Testis (tissue), 5 donors: ENCODE measurements at places on chromosomes 12 and 14.
A peak's percentile ranks its signal among the peaks of the same experiment; 100 is the strongest.

GRCh38 chr14:23444314-23444713 lies 8.9 kb upstream of the MYH7 start:
- no peak overlapping the region for H3K4me3 ChIP-seq
- H3K36me3 ChIP-seq, result no peaks in the 10 kb centered on the region
- H3K27ac ChIP-seq, result no peak overlapping the region
- no peaks in the 10 kb centered on the region for H3K4me1 ChIP-seq
- no peak for DNase-seq

GRCh38 chr12:49873361-49873934 lies 30.3 kb downstream of the FAIM2 start:
- H3K4me3 ChIP-seq, result no peak overlapping the region
- no peaks in the 10 kb centered on the region for H3K27me3 ChIP-seq
- no peak overlapping the region for H3K27ac ChIP-seq

DNA sequence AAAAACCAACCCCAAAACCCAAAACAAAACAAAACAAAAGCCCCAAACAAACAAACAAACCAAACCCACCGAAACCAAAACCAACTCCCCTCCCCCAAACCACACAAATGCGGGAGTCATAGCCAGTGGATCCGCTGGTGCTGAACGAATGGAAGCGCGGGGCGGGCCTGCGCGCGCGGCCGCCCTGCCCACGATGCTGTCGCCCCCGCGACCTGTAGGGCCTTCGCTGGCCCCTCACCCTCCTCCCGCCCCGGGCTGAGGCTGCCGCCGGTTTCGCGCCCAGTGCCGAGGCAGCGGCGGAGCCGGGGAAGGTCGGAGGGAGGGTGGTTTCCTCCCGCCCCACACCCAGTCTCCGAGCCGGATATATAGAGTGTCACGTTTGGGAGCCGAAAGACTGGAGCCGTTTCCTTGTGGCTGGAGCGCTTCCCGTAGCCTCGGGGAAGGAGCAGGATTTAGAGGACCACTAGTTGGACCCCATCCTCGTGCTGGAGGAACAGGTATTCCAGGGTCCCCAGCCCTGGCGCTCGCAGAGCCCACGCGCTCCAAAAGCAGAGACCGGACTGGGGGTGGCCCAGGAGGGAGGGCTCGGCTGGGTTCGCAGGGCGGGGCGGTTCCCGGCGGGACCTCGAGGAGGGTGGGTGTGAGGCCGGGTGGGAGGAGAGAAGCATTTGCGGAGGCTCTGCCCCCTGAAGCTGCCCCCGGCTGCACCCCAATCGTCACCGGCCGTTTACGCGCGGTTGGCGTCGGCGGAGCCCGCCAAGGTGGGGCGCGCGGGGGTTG lies at the start of gene FAR2:
TSS of gene FAR2 (plus strand) at position 368 of the 780 bp plus-strand sequence. CDS start 121,172 bp downstream, outside the sequence.
- H3K36me3 ChIP-seq, result no peaks in the 10 kb centered on the region
- peak within 1 kb of the TSS; percentile 55 for H3K4me3 ChIP-seq
- H3K4me1 ChIP-seq, result no peaks in the 10 kb centered on the region
- peak within 1 kb of the TSS; percentile 33 for H3K27ac ChIP-seq

GRCh38 chr14:68862954-68863594 lies 70.2 kb upstream of the ZFP36L1 start:
- H3K4me3 ChIP-seq, result no peak overlapping the region
- no peaks in the 10 kb centered on the region for H3K27me3 ChIP-seq
- no peaks in the 10 kb centered on the region for H3K4me1 ChIP-seq

DNA sequence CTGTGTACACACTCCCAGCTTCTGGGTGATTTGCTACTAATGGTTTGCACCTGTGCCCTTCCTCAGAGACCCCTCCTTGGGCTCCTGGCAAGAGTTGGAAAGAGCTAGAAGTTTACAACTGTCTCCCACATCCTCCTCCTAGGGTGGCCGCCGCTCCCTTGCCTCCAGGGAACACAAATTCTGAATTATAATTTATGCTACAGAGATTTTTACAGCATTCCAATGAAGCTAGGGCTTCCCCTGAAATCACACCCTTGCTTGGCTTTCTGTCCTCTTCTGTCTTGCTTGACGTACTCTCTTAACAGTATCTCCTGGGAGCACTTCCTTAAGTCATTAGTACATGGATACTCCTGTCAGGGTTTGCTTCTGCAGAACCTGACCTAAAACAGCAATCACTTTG lies 180.2 kb downstream of the KCNA5 start:
- no peak overlapping the region for H3K4me3 ChIP-seq
- H3K4me1 ChIP-seq, result no peaks in the 10 kb centered on the region
- no peak overlapping the region for H3K27ac ChIP-seq
- H3K36me3 ChIP-seq, result no peaks in the 10 kb centered on the region
- DNase-seq, result no peak

- no peak overlapping the region for H3K27ac ChIP-seq
- no peaks in the 10 kb centered on the region for H3K27me3 ChIP-seq
- DNase-seq, result no peak
- H3K4me1 ChIP-seq, result no peaks in the 10 kb centered on the region
- H3K36me3 ChIP-seq, result no peaks in the 10 kb centered on the region
Observed at GRCh38 chr14:38078393-38078792, 129.3 kb upstream of the SSTR1 start.

DNA sequence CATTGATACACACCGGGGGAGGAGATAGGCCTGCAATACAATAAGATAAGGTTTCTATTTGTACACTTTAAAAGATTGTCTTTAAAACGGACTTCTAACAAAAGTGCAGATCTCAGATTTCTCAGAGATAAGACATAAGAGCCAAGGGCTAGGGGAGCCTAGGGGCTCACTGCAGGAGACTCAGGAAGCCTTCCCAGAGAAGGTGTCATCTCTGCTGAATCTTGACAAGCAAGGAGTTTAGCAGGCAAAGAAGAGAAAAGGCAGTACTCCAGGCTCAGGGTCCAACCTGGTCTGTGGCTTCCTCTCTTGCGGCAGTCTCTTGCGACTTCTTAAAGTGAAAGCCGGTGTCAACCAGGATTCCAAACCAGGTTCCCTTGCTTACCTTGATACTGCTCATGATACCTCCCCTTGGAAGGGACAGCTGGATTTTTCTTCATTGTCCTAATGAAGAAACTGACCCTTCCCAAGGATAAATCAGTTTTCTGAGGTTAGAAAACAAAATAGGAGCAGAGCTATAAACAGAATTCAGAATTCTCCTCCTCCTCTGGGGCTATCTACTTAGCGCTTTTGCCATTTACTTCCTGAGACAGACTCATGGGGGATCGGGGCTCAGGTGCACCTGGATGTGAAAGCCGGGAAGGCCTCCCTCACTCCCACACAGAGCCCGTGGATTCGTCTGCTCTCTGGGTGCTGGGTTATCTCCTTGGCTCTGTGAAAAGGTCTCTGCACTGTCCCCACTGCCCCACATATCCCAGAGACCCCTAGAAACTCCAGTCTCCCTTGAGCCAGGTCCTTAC lies 1.7 kb upstream of the SCNN1A start:
- H3K27me3 ChIP-seq, result no peaks in the 10 kb centered on the region
- peak overlapping the region; percentile 68 for H3K27ac ChIP-seq
- H3K4me1 ChIP-seq, result peaks cover 38% of the 10 kb centered on the region
- DNase-seq, result no peak

DNA sequence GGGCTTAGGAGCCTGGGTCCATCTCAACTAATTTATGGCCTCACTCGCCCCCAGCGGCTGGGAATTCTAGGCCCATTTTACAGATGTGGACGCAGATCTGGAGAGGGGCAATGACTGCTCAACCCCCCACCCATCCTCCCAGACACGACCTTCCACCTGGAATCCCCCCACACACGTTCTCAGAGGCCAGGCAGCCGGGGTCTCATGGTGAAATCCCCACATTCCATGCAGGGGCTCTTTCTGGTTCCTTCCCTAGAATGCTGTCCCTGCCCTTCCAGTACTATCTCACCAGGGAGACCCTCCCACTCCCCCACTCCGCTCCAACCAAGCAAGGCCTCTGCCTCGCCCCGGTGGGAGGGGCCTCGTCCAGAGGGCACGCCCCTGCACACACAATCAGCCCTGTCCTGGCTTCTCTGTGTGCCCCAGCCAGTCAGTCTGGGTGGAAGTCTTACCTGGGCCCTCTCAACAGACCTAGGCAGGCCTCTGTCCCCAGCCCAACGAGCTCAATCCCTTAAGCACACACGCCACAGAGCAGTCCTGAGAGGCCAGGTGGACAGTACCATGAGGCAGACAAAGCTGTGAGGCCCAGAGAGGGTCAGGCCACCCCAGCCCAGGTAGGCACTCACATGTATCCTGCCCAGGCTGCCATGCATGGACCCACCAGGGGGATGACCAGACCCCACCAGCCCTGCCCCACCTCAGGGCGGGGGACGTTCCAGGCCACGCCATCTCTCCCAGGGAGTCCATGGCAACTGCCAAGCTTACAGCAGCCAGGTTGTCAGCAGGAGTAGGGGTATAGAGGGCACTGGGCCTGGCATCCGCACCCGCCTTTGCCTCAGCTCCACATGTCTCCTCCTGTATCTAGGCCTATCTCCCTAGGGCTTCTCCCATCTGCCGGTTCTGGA lies 1.3 kb upstream of the ANKRD9 start:
- no peaks in the 10 kb centered on the region for H3K27me3 ChIP-seq
- peak overlapping the region; percentile 54 for H3K4me3 ChIP-seq
- peak overlapping the region; percentile 53 for H3K27ac ChIP-seq
- peak; percentile 36 for DNase-seq
- no peaks in the 10 kb centered on the region for H3K36me3 ChIP-seq

GRCh38 chr12:132248453-132249167 lies 80.8 kb downstream of the GALNT9 start:
- H3K4me1 ChIP-seq, result no peaks in the 10 kb centered on the region
- no peaks in the 10 kb centered on the region for H3K36me3 ChIP-seq
- no peak overlapping the region for H3K4me3 ChIP-seq

DNA sequence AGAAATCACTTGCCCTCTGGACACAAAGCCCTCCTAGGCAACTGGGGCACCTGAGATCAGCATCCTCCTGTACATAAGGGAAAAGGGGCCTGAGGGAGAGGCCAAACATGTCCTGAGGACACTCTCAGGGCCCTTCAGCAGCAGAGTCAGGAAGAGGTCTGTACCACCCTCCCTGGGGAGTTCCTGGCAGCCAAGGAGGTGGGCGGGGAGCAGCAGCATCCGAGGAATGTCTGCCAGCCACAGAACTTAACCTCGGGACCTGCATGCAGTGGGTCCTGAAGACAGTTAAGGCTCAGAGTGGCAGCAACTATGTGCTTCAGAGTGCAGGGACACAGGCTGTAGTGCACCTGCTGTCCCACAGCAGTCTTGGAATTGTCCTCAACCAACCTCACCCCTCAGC lies 62.1 kb downstream of the SPTB start:
- no peaks in the 10 kb centered on the region for H3K4me1 ChIP-seq
- DNase-seq, result no peak
- H3K4me3 ChIP-seq, result no peak overlapping the region
- H3K27ac ChIP-seq, result no peak overlapping the region

DNA sequence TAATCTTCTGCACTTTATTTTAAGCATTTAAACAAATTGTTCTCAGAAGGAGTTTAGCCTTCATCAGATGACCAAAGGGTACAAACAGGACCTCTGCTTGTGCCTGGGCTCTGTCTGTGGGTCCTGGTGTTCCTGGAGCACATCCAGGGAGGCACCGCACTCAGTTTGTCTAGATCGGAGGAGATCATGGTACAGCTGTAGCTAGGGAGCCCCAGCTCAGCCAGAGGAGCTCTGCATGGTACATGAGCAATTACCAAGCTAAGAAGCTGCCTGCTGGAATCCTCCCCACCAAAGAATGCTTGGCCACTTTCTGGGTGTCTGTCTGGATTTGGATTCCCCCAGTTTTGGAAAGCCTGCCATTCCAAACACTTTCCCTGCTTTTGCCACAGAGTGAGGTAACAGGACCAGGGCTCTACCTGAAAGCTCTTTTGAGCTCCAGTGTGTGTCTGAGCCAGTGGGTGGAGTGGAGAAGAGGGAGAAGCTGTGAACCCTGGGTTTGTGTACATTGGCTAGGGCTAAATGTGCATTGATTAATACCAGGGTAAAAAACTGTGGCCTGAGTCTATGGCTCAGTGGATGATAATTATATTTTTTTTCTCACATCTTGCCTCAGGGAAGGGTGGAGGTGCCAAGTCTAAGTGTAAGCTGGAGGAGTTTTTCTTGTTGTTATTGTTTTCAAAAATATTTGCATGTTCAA lies 163.7 kb upstream of the IGF1 start:
- DNase-seq, result no peak
- no peak overlapping the region for H3K27ac ChIP-seq
- H3K36me3 ChIP-seq, result no peaks in the 10 kb centered on the region
- no peak overlapping the region for H3K4me3 ChIP-seq
